Endothelial cell of umbilical vein (primary cell): ENCODE measurements at places on chromosomes 12 and 14. TPM values are rescaled to one million over a fixed set of nuclear protein-coding genes. Genes with fewer than 3 reads are reported as not detected.

GRCh38 chr12:674272-674781 lies 11.1 kb upstream of the NINJ2 start:
- DNase-seq: peak; percentile 19

DNA sequence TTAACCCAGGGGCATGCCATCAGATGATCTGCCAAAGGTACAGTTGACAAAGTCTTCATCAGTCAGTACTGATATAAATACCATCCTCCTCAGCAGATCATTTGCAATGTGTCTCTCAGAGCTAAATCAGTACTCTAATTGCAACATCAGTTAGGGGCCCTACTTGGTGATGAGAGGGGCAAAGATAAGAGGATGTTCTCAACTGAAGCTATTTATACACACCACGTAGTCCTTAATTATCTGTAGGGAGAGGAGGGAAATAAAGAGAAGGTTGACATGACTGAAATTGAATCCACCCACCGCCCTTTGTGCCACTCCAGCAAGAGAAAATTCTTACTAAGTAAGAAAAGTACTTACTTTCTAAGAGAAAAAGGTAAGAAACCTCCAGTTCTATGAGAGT lies 157.8 kb upstream of the NUDT4 start:
- no peak for DNase-seq

Gene COCH
- 0.88 and 1.9 TPM in 2 replicates for total RNA-seq

- no peak for DNase-seq
These were observed 101.5 kb downstream of the ELK3 start for GRCh38 chr12:96295532-96296160.

GRCh38 chr12:24775073-24775472 lies 173.8 kb downstream of the BCAT1 start:
- no peak for DNase-seq

Gene ZCRB1
- total RNA-seq: 52.9 and 55.3 TPM in 2 replicates

DNA sequence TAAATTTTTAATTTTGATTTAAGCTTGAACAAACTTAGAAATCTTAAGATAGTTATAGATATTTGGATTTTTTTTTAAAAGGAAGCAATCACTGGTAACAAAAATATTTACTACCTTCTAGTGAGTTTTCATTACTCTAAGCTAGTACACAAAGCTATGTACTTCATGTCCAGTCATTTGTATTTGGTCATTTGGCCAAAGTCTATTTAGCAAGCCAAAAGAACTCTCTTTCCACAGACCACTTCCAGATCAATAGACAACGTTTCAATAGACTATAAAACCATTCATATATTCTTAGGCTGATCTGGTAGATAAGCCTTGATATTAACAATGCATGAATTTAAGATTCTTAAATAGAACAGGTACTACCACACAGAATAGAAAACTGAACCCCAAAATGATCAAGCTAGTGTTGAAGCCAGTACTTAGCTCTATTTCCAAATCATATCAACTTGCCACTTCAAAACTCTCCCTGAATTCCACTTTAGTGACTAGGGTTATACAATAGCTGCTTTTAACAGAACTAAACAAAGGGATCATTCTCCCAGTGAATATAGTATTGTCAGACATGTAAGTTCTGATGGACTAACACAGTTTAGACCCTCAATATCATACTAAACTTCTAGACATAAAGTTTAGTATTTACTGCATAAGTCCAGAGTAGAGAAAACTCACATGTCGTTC lies 21.7 kb downstream of the CAPRIN2 start:
- no peak for DNase-seq

DNA sequence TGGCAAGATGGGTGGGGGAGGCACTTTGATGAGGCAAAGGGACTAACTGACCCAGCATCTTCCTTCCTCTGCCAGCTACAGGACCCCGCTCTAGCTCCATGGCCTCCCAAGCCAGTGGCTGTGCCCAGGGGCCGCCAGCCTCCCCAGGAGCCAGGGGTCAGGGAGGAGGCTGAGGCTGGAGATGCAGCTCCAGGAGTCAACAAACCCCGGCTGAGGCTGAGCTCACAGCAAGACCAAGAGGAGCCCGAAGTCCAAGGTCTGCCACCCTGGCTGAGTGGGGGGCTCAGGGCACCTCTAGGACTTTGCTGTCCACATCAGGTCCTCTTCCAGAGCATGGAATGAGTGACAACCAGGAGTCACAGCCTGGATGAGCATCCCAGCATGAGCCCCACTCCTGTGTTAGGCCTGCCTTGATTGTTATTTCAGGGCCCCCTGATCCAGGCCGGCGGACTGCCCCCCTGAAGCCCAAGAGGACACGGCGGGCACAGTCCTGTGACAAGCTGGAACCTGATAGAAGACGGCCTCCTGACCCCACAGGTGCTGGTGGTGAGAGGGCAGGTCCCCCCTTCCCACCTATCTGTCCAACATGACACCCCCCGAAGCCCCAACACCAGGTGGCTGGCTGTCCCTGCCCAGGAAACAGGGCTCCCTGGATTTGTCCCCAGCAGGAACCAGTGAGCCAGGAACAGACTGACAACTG lies 2.5 kb upstream of the CPNE6 start:
- no peak for DNase-seq

Gene STAC3
- total RNA-seq: 0.55 and 1.0 TPM in 2 replicates

GRCh38 chr12:96994900-96995299 lies 87.8 kb downstream of the NEDD1 start:
- DNase-seq: no peak

DNA sequence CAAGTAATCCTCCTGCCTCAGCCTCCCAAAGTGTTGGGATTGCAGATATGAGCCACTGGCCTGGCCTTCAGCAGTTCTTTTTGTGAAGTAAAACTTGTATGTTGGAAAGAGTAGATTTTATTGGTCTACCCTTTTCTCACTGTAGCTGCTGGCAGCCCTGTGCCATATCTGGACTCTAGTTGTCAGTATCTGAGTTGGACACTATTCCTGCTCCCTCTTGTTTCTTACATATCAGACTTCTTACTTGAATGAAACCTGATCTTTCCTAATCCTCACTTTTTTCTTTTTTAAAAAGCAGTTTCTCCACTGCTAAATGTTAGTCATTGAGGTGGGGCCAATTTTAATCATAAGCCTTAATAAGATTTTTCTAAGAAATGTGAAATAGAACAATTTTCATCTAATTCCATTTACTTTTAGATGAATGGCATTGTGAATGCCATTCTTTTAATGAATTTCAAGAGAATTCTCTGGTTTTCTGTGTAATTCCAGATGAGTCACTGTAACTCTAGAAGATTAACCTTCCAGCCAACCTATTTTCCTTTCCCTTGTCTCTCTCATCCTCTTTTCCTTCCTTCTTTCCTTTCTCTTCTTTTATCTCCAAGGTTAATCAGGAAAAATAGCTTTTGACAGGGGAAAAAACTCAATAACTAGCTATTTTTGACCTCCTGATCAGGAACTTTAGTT lies 88.7 kb downstream of the APAF1 start:
- DNase-seq: peak; percentile 17

- no peak for DNase-seq
These were observed 4.7 kb upstream of the ZNF384 start for GRCh38 chr12:6693832-6694355.

DNA sequence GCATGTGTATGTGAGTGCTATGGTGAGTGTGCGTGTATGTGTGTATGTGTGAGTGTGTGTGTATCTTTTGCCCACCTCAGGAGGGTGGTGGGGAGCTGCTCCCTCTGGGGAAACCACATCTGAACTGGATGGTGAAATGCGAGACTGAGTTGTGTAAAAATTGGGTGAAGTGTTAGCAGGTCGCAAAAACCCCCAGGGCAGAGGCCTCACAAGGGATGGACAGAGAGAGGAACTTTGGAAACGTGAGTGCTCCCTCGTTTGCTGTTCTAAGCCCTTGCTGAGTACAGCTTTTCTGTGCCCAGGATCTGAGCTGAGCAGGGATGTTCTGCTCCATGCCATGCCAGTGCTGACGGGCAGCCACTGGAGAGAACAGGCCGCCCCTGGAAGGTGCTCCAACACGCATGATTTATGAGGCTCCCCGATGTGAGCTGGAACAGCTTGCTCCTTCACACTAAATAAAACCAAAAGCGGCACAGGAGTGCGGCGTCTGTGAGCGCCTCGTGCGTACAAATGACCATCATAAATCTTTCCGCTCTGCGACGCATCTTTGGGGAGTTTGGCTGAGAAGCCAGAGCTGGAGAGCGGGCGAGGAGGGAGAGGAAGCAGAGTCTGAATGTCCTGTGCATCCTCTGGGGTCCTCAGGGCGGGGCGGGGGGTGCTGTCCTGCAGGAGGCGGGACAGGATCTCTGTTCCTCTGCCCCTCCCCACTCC lies 14.1 kb upstream of the GALNT9 start:
- DNase-seq: no peak

Gene TMEM132D
- not detected in 2 replicates for total RNA-seq

Gene OAS1
- 2.9 and 6.4 TPM in 2 replicates for total RNA-seq

- DNase-seq: no peak
These were observed 505.1 kb upstream of the SYT1 start for GRCh38 chr12:78359520-78359919.

Gene CCDC177
- total RNA-seq: not detected in 2 replicates

- DNase-seq: no peak
These were observed 68.7 kb downstream of the CCDC91 start for GRCh38 chr12:28258998-28259397.

Gene TEAD4
- 39.4 and 46.0 TPM in 2 replicates for total RNA-seq

Gene RAPGEF3
- total RNA-seq: 53.6 and 55.1 TPM in 2 replicates

GRCh38 chr12:2687058-2687457 lies 107.7 kb upstream of the FKBP4 start:
- no peak for DNase-seq

GRCh38 chr12:106984588-106985137 lies 2.3 kb downstream of the MTERF2 start:
- DNase-seq: no peak

- no peak for DNase-seq
These were observed 147.8 kb downstream of the ATXN7L3B start for GRCh38 chr12:74685385-74685784.

DNA sequence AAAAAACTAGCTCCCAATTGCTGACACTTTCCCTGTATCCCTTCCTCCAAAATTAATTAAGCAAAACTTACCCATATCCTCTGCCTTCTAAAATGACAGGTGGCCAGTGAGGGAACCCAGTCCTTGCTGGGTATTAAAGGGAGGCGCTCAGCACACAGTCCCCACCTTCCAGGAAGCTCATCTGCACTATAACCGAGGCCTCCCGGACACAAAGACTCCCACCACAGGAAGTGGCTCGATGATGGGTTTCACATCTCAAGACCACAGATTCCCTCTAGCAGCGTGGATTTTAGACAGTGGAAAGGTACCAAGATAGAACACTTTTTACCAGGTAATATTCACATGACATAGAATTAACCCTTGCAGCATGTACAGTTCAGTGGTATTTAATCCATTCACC lies 126.8 kb upstream of the NCOR2 start:
- no peak for DNase-seq
